ENCODE measurements at places on chromosomes 1 and 21. TPM values are rescaled to one million over a fixed set of nuclear protein-coding genes. Genes with fewer than 3 reads are reported as not detected.

GRCh38 chr21:18545908-18546307, 142.3 kb upstream of the TMPRSS15 start:
- DNase-seq, result no peak
- H3K27ac ChIP-seq, result no peak overlapping the region
- no peaks in the 10 kb centered on the region for H3K4me1 ChIP-seq
- H3K36me3 ChIP-seq, result no peaks in the 10 kb centered on the region
- no peak overlapping the region for H3K4me3 ChIP-seq
- H3K27me3 ChIP-seq, result no peaks in the 10 kb centered on the region

Gene TFF3
- total RNA-seq, result not detected

DNA sequence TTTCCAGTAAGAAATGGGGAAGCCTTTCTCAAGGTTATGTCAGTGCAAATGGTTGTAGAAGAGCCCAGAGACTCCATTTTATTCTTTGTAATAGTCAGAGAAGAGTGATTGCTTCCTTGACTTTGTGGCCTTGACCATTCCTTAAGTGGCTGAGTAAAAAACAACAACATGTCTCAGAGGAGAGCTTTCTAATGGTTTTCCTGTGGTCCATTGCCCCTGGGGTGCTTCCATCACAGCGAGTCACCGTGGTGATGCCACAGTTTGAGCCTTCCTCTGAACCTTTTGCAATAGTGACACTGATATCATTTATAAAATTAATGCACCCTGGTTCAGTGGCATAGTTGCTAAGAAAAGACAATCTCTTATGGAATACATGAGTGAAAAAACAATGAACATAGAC, 38.6 kb downstream of the PAPPA2 start:
- no peak overlapping the region for H3K27ac ChIP-seq
- no peak for DNase-seq
- H3K4me3 ChIP-seq, result no peak overlapping the region
- no peaks in the 10 kb centered on the region for H3K4me1 ChIP-seq

GRCh38 chr1:90786709-90787108, 69.6 kb upstream of the BARHL2 start:
- H3K4me3 ChIP-seq, result no peak overlapping the region
- no peak overlapping the region for H3K27ac ChIP-seq
- no peaks in the 10 kb centered on the region for H3K36me3 ChIP-seq
- DNase-seq, result no peak
- no peaks in the 10 kb centered on the region for H3K27me3 ChIP-seq

GRCh38 chr21:44732956-44733355, 21.6 kb upstream of the TSPEAR start:
- no peaks in the 10 kb centered on the region for H3K36me3 ChIP-seq
- no peak for DNase-seq
- no peak overlapping the region for H3K27ac ChIP-seq

GRCh38 chr1:20992322-20993056, 184.2 kb downstream of the EIF4G3 start:
- no peaks in the 10 kb centered on the region for H3K36me3 ChIP-seq
- peaks cover 24% of the 10 kb centered on the region for H3K4me1 ChIP-seq
- no peak overlapping the region for H3K27ac ChIP-seq
- H3K4me3 ChIP-seq, result no peak overlapping the region
- DNase-seq, result no peak

DNA sequence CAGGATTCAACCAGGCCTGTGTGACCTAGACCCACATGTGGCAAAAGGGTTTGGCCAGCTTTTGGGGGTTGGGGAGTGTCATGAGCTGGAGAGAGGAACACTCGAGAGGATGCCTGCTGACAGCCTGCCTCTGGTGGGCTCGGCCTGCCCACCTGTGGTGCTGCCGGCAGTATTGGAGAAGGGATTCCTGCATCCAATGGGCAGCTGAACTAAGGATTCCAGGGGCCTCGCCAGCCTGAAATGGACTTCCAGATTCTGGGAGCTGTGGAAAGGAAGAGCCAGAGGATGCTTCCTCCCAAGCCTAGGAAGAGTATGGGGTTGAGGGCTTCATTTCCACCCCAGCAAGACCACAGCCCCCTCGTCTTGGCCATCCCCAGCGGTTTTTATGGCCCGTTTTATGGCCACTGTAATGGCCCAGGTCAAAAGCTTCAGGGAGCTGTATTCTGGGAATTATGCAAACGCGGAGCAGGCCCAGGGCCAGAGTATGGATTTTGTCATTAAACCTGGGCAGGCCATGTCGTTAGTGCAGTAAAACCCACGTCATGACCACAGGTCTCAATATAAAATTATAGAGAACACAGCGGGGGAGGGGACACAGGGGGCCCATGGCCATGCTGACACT, 63.6 kb downstream of the TMEM53 start:
- no peaks in the 10 kb centered on the region for H3K36me3 ChIP-seq
- no peak for DNase-seq
- H3K4me1 ChIP-seq, result no peaks in the 10 kb centered on the region
- H3K4me3 ChIP-seq, result no peak overlapping the region
- no peak overlapping the region for H3K27ac ChIP-seq

DNA sequence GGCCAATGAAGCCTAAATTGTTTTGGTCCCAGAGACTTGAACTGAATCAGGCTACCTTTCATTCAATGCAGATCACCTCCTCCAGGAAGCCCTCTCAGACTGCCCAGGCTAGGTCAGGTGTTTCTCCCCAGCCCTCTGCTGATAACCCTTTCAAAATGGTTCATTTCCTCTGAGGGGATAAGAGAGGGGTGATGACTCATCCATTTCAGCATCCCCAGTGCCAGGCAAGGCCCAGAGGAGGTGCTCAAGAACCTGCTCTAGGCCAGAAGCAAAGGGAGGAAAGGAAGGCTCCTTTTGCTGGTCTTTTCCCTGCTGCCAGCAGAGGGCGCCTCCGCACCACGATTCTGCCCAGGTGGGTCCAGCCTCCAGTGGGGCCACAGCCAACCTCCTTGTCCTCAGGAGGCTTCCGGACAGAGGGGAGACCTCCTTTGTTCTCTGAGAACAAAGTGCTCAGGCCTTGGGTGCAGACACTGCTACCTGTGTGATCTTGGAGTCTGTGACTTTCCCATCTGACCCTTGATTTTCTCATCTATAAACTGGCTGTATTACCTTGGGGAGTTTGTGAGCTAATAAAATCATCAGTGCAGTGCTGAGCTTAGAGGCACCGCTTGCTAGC, 45.3 kb upstream of the ARHGEF10L start:
- no peaks in the 10 kb centered on the region for H3K4me1 ChIP-seq
- peak; percentile 67 for DNase-seq
- H3K36me3 ChIP-seq, result no peaks in the 10 kb centered on the region
- no peak overlapping the region for H3K27ac ChIP-seq

GRCh38 chr1:63664742-63665141, 71.5 kb downstream of the PGM1 start:
- no peak overlapping the region for H3K27ac ChIP-seq
- H3K27me3 ChIP-seq, result no peaks in the 10 kb centered on the region
- H3K4me1 ChIP-seq, result no peaks in the 10 kb centered on the region
- DNase-seq, result no peak
- H3K4me3 ChIP-seq, result no peak overlapping the region

GRCh38 chr1:54859700-54860391, 27.1 kb downstream of the DHCR24 start:
- peaks cover 50% of the 10 kb centered on the region for H3K4me1 ChIP-seq
- H3K36me3 ChIP-seq, result peaks cover 44% of the 10 kb centered on the region
- DNase-seq, result no peak
- H3K27ac ChIP-seq, result no peak overlapping the region
- no peaks in the 10 kb centered on the region for H3K27me3 ChIP-seq
- H3K4me3 ChIP-seq, result peak overlapping the region; percentile 6

Gene CXADR
- 32.6 TPM for total RNA-seq

DNA sequence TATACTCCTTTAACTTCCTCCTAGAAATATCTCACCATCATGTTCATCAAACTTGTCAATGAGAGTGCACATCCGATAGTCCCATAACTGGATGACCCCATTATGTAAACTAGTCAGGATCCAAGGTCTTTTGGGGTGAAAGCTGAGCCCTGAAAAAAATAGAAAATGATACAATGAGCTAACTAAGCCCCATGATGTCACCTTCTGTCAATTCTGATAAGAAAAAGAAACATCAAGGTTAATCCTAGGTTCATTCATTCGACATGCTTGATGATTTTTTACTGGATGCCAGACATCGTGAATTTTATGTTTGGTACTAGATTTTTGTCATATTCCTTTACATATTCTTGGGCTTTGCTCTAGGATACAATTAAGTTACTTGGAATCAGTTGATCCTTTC, 2.9 kb downstream of the COPA start:
- H3K27ac ChIP-seq, result peak overlapping the region; percentile 40
- H3K4me3 ChIP-seq, result peak overlapping the region; percentile 99
- H3K27me3 ChIP-seq, result no peaks in the 10 kb centered on the region

DNA sequence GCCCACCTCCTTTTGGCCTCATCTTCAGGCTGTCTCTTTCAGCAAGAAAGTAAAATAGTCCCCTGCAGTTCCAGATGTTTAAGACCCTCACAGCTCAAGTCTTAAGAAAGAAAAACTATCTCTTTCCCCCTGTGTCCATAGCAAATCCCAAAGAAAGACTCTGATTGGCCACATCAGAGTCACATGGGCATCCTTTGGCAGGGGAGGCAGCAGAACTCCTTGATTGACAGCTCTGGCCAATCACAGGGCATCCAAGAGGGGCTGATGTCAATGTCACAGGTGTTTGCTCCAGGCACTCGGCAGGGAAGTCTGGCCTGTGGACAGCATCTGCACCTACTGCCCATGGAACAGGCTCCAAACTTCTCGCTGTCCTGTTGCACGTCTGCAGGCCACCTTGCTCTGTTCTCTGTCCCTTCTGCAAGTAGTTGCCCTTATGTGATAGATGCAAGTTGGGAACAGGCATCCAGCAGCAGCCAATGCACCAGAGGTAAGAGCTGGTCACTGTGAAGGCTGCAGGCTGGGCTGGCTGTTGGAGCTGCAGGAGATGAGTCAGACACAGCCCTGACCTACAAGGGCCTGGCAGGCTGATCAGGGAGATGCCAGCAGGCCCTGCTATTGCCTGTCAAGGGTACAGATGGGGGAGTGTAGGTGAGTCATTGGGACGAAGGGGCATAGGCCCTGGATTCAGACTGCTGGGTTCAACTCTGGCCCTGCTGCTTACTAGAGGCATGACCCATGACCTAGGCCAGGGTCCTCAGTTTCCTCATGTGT, 96.8 kb upstream of the TMEM51 start:
- H3K4me3 ChIP-seq, result no peak overlapping the region
- peak overlapping the region; percentile 58 for H3K27ac ChIP-seq
- DNase-seq, result no peak
- peaks cover 12% of the 10 kb centered on the region for H3K27me3 ChIP-seq
- H3K4me1 ChIP-seq, result no peaks in the 10 kb centered on the region
- H3K36me3 ChIP-seq, result peaks cover 2% of the 10 kb centered on the region

Gene WNT4
- total RNA-seq, result 0.16 TPM

DNA sequence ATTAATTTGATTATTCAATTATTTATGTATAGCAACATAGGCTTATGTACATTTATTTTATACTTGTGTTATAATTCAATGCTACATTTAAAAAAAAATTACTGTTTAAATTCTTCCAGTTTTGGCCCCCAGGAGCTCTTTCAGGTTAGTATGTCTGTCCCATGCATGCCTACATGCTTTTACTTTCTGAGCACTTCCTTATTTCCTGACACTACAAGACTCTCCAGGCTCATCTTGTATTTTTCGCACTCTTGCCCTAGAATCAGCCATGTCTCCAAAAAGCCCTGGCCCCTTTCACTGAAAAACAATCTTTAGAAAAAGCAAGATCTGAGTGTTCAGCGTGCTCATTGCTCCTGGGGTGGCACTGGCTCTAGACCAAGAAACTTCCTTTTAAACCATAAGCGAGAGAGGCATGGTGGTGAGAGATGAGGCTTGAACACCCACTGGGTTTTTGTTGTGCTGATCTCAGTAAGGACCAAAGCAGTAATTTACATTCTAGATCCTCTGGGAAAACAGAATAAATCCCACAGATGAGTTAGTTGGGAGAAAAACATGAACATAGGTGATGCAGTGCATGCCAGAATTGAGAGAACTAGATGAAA, 95.0 kb downstream of the SLC30A10 start:
- H3K27ac ChIP-seq, result no peak overlapping the region
- H3K27me3 ChIP-seq, result peaks cover 30% of the 10 kb centered on the region
- no peaks in the 10 kb centered on the region for H3K36me3 ChIP-seq
- no peaks in the 10 kb centered on the region for H3K4me1 ChIP-seq

Gene PLEKHG5
- 31.7 TPM for total RNA-seq

DNA sequence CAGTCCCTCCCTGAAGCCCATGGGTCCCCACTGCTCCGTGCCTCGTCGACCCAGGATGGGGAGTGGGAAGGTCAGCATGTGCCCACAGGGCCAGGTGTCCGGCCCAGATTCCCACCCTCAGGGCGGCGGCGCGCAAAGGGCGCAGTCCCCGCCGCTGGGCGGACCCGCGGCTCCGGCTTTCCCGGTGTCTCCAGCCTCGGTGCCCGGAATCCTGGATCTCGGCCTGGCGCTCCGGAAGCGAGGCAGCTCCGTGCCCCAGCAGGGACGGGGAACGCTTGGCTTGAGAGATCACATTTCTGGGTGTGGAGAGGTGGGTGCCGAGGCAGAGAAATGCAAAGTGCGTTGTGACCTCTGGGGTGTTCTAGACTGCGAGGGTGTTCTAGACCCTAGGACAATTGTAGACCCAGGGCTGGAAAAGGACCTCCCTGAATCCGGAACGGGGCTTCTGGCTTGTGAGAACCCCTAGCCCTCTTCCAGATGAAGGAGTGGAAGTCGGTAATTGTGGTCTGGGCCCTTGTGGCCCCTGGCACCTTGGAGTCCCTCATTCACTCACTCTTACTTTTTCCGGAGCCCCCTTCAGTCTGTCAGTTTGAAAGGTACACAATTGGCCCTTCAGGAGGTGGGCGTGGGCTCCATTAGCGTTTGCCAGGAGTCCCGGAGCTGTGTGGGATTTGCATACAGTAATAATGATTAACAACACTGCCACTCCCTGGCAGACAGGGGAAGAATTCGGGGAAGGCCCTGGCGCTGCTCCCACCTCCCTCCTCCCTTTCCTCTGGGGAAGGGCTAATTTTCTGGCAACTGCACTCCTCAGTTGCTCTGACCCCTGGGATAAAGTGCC, 1.6 kb upstream of the KCND3 start:
- peaks cover 11% of the 10 kb centered on the region for H3K4me1 ChIP-seq
- H3K27ac ChIP-seq, result no peak overlapping the region
- peaks cover 90% of the 10 kb centered on the region for H3K27me3 ChIP-seq
- no peaks in the 10 kb centered on the region for H3K36me3 ChIP-seq
- H3K4me3 ChIP-seq, result peak overlapping the region; percentile 81

All from neural crest cell (in vitro differentiated cells).